ENCODE measurements at places on chromosomes 7 and 10.

DNA sequence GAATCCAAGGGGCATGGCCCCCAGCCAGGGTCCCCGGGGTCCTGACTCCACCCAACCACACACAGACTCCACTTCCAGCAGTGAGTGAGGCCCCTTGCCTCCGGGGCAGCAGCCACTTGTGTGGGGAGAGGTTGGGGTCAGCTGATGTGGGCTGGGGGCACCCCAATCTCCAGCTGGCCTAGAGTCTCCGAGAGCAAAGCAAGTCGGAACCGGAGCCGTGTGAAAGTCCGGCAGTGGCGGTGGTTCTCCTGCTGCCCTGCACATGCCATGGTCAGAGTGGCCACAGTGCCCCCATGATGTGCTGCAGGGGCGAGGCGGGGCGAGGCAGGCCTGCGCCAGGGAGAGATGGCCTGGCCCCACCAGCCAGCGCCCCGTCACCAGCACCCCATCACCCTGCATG is 74.6 kb downstream of the PDGFA start:
- DNase-seq = no peak

- no peak for DNase-seq
Observed at GRCh38 chr7:133746305-133746704, 380.8 kb upstream of the LRGUK start.

DNA sequence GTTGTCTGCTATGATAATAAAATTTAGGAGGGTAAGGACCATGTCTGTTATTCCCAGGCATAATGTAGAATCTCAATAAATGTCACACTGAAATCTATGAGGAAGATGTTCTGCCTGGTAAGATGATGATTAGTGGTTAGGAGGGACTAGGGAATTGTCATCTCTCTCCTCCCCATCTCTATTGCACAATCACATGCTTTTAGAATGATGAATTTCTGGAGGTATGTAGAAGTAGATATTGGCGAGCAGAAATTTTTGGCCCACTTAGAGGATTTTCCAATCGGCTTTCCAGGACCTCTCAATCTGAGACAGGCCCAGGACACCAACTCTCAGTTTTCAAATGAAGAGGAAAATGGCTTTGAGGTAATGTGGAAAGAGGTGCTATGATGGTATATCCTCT is 2.0 kb upstream of the PITX3 start:
- DNase-seq = no peak

GRCh38 chr7:64916-65341 is 127.4 kb upstream of the FAM20C start:
- DNase-seq = no peak

DNA sequence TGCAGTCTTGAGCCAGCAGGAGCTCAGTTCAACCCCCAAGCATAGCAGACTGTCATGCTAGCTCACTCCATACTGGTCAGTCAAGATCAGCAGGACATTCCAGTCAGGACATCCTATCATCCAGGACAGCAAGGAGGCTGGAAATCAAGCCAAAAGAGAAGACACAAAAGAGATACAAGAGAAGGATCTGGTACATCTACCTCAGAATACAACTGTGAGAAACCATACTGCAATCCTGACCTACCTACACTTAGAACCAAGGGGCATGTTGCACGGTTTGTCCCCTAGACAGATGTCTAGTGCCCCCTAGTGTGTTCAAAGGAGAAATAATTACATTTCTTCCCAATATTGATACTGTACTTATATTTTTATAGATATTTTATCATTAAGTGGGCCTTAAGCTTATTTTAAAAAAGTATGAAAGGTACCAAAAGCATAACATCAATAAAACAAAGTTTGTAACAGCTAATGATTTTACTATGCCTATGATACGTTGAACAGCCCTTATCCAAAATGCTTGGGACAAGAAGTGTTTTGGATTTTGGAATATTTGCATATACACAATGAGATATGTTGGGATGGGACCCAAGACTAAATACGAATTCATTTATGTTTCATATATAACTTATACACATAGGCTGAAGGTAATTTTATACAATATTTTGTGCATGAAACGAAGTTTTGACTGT is 26.7 kb downstream of the ERCC6 start:
- DNase-seq = no peak

DNA sequence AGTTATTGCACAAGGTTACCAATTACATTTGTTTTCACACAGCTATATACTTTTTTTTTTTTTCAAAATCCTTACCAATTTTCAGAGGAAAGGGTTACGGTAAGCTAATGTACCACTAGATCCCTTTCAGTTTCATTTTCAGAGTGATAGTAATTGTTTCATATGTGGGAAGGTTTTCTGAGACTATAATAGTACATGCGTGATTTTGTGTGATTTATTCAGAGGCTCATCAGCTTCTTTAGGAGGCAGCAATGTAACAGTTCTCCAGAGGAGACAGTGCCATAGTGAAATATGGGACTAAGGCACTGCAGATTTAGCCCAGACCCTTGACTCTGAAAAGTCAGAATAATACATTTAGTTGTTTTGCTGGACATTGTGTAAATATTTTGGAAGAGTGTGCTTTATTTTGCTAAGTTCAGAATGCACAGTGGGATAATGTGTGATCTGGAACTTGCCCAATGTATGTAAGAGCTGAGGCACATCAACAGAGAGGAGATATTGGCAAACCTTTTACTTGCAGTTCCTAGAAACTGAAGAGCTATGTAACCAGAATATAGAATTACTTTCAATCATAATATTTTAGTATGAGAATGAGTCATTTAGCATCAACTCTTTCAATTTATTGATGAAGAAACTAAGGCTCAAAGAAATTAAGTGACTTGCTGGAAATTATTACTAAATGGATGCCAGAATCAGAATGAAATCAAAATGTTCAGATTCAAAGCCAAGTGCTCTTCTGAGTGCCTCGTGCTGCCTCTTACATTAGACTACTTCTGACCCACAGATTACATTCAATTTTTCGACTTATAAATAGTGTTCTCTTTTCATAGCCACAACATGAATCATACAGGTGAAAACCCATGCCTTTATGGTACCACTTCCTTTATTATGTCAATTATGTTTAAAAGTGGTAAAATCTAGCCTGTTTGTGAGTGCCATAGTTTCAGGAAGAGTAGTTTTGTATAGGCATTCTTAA is 207.7 kb upstream of the TEX47 start:
- DNase-seq = no peak

- no peak for DNase-seq
Observed at GRCh38 chr7:44108768-44109750, 4.9 kb downstream of the AEBP1 start.

GRCh38 chr7:144134116-144134515 is 11.1 kb downstream of the OR2A14 start:
- DNase-seq = no peak

- no peak for DNase-seq
Observed at GRCh38 chr7:19107356-19108146, 9.9 kb downstream of the TWIST1 start.

DNA sequence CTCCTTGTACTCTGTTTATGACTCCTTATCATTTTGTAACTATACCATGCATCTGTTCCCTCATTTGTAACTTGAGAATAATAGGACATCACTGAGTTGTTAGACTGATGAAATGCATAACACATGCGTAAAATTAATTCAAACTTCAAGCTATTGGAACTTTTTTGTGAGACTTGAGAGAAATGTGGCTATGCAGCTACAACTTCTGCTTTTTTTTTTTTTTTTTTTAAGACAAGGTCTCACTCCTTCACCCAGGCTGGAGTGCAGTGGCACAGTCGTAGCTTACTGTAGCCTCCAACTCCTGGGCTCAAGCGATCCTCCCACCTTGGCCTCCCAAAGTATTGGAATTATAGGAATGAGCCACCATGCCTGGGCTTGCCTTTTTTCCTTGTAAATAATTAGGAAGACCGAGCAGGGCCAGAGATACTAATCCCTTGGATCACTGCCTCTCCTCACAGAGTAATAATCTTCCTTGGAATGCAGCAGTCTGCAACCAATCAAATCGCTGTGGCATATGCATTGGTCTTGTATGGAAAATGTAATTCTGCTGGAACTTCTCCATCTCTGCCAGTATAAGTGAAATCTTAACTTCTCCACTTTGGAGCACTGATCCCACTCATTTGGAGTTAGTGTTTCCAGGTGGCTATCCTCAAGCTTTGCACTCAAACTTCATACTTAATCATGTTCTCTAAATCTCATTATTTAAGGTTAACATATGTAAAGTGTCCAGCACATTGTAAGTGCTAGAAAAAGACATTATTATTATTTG is 2.0 kb upstream of the PANK1 start:
- no peak for DNase-seq

- DNase-seq = no peak
Observed at GRCh38 chr10:50600831-50601477, 22.8 kb downstream of the SGMS1 start.

GRCh38 chr7:107076781-107077698 is 32.5 kb downstream of the PRKAR2B start:
- DNase-seq = no peak

- DNase-seq = no peak
Observed at GRCh38 chr10:102375250-102375649, 20.3 kb upstream of the NFKB2 start.

DNA sequence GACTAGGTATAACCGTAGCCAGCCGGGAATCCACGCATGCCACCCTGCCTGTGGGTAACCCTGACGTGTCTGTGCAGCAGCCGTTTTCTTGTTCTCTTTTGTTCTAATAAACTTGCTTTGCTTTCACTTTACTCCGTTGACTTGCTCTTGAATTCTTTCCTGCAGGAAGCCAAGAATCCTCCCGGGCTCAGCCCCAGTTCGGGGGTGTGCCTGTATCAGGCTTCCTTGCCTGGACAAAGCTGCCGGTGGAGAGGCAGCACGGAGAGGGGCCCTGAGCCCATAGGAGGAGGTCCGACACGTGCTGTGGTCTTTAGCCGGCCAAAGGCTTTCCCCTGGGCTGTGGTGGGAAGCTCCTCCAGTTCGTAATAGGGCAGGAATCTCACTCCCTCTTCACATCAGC is 256.5 kb upstream of the PPP2R2D start:
- DNase-seq = no peak

GRCh38 chr10:29634764-29635625 is at the start of gene SVIL:
TSS of gene SVIL (minus strand) at chr10:29634971. CDS start at chr10:29555058, 79,913 bp downstream.
- DNase-seq = peak; percentile 12

DNA sequence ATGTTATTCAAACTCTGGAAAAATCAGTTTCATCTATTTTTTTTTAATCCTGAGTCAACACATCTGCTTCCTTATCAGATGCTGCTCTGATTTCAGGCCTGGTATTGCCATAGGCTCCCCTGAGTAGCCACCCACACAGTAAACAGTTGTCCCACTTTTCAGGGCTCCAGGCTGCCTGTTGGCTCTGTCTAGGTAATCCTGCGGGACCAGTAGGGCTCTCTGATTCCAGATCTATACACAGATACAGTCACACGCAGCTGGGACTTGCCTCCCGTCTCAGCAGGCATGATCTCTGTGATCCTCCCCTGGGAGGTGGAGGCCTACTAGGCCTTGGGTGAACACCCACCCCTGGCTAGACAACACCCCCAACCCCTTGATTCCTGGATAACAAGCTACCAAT is 206.1 kb downstream of the CREB5 start:
- DNase-seq = no peak

DNA sequence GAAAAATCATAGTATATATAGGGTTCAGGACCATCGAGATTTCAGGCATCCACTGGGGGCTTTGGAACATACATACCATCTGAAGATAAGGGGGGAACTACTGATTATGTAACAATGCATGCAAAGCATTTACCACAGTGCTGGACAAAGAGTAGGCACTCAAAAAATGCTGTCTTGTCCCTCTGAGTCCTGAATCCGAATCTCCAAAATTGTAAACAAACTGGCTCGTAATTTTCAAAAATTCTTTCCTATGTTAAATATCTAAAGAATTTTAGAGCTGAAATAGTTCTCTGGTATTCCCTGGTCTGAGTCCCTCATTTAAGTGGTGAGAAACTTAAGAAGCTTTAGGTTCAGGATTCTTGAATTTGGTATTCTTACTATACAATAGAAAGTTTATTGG is 167.8 kb upstream of the ASAH2 start:
- DNase-seq = no peak

GRCh38 chr7:85384392-85384791 is 197.5 kb upstream of the SEMA3D start:
- DNase-seq = no peak

DNA sequence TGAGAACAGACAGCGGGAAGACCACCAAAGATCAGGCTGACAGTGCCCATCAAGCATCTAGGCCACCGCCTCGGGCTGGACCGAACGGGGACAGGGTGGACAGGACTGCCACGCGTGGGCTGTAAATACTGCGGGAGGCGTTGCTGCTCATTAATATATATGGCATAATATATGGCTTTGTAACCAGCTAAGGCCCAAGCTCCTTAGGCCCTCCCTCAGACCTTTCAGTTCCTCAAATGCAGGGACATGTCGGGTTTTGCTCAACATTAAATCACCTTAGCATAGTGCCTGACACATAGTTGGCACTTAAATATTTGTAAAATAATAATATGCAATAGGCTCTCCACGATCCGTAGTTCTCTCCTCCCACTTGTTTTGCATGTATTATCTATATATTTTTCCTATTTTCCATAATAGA is 402 bp upstream of the TMEM168 start:
- DNase-seq = no peak

DNA sequence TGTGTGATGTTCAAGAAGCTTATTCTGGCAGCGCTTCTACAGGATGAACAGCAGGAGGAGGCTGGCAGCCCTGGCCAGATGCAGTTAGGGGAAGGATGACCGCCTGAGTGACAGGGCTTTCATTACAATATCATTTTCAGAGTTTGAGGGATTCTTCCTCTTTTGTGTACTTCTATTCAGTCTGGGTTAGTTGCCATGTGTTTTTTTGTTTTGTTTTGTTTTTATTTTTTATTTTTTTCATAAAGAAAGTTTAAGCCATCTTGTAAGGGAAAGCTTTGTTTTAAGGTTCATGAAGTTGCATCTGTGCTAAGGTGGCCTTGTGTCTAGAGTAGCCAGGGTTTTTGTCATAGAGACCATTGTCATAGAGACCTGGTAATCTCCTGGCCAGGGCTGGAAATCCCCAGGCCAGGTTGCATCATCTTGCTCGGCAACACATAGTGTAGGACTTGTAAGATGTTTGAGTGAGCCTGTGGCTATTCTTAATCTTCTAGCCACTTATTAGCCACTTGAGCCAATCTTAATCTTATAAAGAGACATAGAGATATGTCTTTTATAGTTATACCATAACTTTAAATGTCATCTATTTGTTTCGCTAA is 230.5 kb upstream of the TMEM229A start:
- DNase-seq = no peak

DNA sequence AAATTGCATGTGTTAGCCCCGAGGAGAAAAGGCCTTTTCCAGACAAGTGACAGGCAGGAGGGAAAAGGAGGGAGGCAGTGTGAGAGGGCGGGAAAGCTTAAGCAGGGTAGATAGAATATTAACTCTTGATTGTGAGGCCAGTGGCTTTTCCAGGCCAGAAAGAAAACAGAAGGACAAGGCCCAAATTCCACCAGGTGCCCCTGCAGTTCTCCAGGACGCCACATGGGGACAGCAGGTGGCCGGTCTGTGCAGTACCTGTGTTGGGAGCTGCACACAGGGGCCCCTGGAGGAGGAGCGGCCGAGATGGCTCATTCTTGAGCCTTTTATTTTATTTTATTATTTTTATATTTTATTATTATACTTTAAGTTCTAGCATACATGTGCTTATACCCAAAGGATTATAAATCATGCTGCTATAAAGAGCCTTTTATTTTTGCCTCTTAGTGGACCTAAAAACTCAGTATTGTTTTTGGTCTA is 141.3 kb upstream of the KLF14 start:
- no peak for DNase-seq
